Epithelial cell of umbilical artery (primary cell): ENCODE measurements at places on chromosomes 16 and 17. TPM values are rescaled to one million over a fixed set of nuclear protein-coding genes. Genes with fewer than 3 reads are reported as not detected.

Gene GP2
- not detected in 2 replicates for total RNA-seq

Gene SEC14L5
- total RNA-seq = not detected in 2 replicates

Gene SAMD14
- 4.2 and 4.6 TPM in 2 replicates for total RNA-seq

Gene SPATA32
- not detected in 2 replicates for total RNA-seq

Gene TMC7
- total RNA-seq = 2.6 and 3.5 TPM in 2 replicates
